ENCODE measurements at places on chromosomes 5 and 9.

DNA sequence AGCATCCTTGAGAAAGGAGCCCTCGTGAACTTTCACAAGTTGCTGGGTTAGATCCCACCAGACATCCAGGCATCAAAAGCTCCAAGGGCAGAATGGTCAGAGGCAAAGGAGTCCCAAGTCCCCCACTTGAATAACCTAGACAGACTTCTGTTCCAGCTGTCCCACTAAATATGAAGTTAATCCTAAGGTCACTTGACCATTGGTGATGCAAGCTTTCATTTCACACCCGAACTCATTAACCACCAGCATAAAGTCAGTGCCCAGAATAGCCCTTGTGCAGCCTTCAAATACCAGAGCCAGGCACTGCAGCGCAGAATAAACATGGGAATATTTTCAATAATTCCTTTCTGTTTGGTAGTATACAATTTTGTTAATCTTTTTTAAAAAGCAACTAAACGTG lies 28.9 kb downstream of the OXCT1 start:
- no peak for DNase-seq

GRCh38 chr5:141101059-141101458 lies 786 bp downstream of the PCDHB3 start:
- no peak for DNase-seq

GRCh38 chr9:95131023-95131943 lies 186.2 kb downstream of the FANCC start:
- DNase-seq, result peak; percentile 21

DNA sequence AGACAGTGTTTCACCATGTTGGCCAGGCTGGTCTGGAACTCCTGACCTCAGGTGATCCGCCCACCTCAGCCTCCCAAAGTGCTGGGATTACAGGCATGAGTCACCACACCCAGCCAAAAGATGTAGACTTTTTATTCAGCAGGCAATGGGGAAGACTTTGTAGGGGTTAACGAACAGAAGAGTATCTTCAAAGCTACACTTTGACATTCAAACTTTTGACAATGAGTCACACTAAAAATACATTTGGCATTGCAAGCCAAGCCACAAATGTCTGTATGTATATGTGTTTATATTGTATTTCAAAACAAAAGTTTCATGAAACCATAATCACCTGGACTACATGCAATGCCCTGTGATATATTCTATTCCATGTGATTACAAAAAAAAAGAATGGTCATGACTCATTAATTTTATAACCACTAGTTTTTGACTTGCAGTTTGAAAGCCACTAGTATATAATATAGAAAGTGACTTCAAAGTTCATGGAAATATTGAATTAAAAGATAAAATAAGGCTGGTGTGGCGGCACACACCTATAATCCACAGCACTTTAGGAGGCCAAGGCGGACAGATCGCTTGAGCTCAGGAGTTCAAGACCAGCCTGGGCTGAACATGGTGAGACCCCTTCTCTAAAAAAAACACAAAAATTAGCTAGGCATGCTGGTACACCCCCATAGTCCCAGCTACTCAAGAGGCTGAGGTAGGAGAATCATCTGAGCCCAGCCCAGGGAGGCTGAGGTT lies 8.3 kb downstream of the DIMT1 start:
- DNase-seq, result peak; percentile 34

DNA sequence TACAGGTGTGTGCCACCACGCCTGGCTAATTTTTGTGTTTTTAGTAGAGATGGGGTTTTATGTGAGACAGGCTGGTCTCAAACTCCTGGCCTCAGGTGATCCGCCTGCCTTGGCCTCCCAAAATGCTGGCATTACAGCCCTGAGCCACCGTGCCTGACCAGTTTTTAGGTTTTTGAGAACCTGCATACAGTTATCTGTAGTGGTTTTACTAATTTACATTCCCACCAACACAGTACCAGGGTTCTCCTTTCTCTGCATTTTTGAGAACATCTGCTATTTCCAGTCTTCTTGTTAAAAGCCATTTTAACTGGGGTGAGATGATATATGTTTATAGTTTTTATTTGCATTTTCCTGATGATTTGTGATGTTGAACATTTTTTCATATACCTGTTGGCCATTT lies 12.8 kb downstream of the DMXL1 start:
- DNase-seq, result no peak

DNA sequence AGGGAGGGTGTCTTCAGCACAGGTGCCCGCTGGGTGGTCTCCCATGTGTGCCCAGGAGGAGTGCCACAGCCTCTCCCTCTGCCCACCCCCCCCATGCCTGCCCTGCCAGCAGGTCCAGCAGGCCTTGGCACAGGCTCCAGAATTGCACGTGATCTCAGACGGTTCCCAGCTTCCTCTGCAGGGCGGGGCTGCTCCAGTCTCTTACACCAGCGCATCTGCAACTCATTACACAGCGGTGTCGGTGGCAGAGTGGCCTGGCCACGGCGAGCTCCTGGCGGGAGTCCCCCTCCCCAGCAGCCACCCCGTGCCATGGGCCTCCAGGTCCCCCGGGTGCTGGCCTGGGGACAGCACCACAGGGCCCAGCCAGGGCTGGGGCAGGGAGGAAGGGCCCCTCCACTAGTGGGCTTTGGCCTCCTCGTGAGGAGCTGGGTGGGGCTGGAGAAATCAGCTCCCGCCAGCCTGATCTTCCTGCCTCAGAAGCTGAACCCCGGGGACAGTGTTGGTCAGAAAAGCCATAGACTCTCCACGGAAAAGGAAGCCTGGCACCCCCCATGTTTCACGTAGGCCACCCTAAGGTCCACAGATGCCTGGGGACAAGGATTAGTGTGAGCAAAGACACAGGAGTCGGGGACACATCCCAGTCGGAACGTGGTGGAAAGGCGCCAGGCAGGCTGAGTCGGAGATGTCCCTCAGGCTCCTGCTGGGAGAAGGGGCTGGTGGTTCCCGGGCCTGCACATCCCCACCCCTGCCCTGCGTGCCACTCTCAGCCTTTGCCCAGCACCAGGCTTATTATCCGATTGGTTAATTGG lies 40.2 kb downstream of the RXRA start:
- no peak for DNase-seq

GRCh38 chr5:168481330-168481788 lies 4.9 kb upstream of the RARS1 start:
- DNase-seq, result no peak

- no peak for DNase-seq
Measured at GRCh38 chr5:112772124-112772523, 34.4 kb downstream of the APC start.

- DNase-seq, result no peak
Measured at GRCh38 chr9:89381308-89381609, 63.0 kb downstream of the SECISBP2 start.

- DNase-seq, result no peak
Measured at GRCh38 chr5:35698047-35698808, 80.6 kb downstream of the SPEF2 start.
